HCEC 1CT (cell line): ENCODE measurements at places on chromosomes 11 and 22.

DNA sequence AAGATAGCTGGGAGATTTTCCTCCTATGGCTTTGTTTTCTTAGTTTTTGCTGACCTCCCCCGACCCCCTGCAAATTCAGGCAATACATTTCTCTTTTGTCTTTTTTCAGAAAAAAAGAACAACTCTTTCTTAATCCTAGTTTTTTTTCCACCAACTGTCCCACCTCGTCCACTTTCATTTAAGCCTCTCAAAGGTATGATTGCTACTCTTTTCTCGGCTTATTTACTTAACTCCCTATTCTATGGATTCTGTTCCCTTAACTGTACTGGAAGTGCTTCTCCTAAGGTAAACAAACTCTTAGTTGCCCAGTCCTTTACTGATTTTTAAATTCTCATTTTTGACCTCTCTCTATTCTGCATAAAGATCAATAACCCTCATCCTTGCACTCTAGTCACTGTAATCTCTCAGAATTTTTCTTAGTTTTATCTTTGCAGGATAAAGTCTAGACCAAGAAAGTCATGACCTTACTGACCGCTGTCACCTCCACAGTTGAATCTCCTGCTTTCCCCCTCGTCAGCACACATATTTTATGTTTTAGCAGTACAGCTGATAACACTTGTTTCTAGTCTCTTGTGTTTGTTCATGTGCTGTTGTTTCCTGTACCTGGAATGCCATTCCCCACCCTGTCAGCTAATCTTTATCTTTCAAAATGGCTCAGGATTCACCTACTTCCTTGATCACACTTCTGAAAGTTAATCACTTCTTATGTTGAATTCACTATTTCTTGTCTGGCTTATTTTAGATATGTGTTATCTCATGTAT is 14.9 kb downstream of the TBCEL start:
- no peak for DNase-seq

DNA sequence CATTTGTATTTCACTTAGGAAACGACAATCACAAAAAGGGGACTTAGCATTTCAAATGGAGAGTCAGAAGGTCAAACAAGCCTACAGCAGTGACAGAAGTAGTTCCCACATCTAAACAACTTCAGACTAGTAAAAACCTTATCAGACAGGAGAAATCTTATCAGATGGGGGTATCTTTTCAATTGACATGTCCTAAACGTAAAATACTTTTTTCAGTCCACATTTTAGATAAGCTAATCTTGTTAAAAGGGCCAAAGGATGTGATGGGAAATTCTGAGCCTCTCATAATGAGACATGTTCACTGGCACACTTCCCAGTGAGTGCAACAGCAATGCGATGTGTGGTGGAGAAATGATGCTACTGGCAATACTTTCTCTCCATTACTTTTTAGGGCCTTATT is 2.4 kb downstream of the MAPK1 start:
- peak; percentile 77 for DNase-seq

DNA sequence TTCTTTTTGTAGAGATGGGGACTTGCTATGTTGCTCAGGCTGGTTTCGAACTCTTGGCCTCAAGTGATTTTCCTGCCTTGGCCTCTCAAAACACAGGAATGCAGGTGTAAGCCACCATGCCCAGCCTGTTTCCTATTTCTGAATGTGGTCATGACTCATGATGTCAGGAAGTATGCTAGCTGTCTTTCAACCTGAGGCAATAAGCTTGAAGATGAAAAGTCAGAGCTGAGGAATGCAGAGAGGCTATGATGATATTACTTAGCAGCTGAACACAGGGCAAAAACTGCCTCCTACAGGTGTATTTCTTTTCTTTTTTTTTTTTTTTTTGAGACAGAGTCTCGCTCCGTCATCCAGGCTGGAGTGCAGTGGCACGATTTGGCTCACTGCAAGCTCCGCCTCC is 9.0 kb upstream of the NUCB2 start:
- DNase-seq, result peak; percentile 9

DNA sequence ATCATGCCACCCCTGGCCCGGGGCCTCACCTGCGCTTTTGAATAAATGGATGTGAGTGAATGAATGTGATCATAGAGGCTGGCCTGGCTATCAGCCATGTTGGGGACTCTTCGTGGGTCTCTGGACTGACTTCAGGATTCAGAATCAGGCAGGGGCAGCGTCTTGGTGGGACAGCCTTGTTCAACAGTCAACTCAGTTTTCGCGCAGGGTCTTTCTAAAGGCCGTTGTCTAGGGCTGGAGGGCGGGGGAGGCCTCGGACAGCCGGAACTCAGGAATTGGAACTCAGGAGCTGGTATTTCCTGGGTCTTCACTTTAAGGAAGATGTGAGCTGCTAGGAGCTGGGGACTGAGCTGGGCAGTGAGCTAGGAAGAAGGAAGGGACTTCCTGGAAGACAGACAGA is 146.0 kb downstream of the CACNA1I start:
- no peak for DNase-seq

DNA sequence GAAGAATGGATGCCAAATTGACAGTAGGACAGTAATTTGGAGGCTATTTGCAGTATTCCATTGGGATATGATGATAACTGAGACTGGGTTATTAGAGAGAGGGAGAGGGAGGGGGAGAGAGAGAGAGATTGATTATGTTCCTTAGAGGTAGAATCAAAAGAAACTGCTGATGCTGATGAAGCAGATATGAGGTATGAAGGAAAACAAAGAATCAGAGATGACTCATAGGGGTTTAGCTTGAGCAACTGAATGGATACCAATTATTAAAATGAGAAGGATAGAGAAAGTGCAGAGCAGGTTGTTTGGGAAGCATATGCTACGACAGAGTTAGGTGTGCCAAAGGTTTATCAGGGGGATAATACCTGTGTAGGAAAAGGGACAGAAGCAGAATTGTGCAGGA is 12.8 kb upstream of the NUCB2 start:
- DNase-seq, result peak; percentile 65

GRCh38 chr11:131612533-131612932 is 242.1 kb downstream of the NTM start:
- no peak for DNase-seq

DNA sequence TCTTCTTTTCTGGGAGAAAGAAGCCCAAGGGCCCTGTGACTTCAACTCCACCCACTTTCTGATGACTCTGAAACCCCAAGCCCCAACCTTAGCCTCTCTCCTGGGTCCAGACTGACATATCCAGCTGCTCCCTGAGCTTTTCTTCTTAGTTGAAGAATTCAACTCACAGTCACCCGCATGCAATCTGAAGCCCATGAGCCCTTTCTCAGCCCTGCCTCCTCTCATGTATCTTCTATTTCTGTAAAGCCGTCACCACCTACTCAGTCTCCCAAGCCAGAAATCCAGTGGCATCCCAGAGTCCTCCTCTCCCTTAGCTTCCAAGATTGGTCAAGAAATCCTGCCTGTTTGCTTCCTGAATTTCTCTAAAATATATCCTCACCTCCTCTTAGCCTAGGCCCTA is 7.1 kb upstream of the TMA7B start:
- no peak for DNase-seq

DNA sequence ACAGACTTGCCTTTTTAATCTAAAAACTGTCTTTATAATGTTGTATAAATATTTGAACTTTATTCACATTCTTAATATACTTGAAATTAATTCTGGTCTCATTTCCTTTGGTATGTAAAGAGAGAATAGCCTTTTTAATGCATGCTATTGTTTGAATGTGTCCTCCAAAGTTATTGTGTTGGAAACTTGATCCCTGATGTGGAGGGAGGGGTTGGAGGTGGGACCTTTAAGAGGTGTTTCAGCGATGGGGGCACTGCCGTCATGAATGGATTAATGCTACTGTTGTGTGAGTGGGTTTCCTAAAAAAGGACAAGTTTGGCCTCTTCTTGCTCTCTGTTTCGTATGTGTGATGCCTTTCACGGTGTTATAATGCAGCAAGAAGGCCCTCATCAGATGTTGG is 131.7 kb downstream of the DDX10 start:
- DNase-seq, result no peak

GRCh38 chr11:8705146-8705545 is 22.6 kb downstream of the RPL27A start:
- no peak for DNase-seq

- DNase-seq, result peak; percentile 27
Observed at GRCh38 chr22:43917521-43917920, 6.1 kb upstream of the PNPLA3 start.

GRCh38 chr22:49754696-49755630 is 72.7 kb downstream of the BRD1 start:
- no peak for DNase-seq

GRCh38 chr11:13535819-13536218 is 40.0 kb upstream of the PTH start:
- no peak for DNase-seq

DNA sequence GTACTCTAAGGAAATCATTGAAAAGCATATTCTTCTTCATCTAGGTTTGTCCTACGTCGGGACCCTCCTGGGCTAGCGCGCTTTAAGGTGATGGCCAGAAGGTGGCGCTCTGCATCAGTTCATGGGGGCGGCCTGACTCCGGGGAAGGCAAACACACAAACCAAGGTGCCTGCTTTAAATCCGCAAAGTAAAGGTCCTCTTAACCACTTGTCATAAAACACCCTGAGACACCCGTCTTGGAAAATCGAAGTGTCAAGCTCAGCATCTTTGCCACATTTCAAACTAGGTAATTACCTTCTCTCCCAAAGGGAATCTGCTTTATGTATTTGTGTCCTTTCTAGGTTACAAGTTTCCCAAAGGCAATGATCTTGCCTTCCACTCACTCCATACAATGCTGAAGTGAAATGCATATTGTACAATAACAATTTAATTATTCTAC is 33.9 kb downstream of the LMO2 start:
- DNase-seq, result peak; percentile 39

DNA sequence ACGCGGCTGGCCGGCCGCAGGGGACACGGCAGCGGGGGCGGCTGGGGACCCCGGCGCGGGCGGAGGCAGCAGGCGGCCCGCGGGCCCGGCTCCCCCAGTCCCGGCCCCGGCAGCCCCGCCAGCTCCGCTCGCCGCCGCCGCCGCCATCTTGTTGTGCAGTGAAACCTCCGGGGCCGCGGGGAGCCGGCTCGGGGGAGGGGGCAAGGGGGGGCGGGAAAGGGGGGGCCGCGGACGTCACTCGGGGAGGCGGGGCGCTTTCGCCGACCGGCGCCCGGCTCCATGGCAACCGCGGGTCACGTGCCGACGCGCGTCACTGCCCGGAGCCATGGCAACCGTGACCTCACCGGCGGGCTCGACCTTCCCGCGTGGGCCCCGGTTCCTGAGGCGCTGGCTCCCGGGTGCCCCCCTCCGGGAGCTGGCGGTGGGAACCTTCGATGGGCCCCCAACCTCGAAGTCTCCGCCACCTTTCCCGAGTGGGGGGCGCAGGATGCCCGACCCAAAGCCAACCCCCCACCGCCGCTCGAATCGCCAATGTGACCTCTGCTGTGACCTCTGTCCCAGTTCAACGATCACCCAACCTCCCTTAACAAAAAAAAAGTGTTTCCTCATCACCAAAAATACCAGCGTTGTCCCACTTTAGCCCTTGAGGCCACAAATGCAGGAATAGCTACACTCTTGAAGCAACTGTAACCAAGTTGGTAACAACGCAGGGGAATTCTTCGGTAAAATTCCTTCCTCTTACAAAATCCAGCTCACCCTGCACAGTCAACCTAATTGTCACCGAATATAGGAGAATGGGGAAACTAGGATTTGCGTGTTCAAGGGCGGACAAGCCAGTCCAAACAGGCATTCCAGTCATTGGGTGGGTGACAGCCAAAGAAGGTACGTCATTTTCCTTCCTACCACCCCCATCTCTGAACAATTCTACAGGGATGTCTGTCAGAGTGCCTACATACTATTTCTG is at the start of gene SIK3:
TSS of gene SIK3 (minus strand) at position 160 of the 964 bp plus-strand sequence. CDS start at position 147, 13 bp downstream.
- DNase-seq, result peak; percentile 93

- peak; percentile 17 for DNase-seq
Observed at GRCh38 chr11:24496736-24497725, at the start of gene LUZP2. TSS of gene LUZP2 (plus strand) at chr11:24497053.

GRCh38 chr11:132844956-132845696 is 687.2 kb downstream of the OPCML start:
- DNase-seq, result peak; percentile 58

GRCh38 chr11:120789391-120789790 is 234.5 kb upstream of the TBCEL start:
- DNase-seq, result no peak

- DNase-seq, result no peak
Observed at GRCh38 chr22:42596336-42596735, 18.3 kb downstream of the POLDIP3 start.

DNA sequence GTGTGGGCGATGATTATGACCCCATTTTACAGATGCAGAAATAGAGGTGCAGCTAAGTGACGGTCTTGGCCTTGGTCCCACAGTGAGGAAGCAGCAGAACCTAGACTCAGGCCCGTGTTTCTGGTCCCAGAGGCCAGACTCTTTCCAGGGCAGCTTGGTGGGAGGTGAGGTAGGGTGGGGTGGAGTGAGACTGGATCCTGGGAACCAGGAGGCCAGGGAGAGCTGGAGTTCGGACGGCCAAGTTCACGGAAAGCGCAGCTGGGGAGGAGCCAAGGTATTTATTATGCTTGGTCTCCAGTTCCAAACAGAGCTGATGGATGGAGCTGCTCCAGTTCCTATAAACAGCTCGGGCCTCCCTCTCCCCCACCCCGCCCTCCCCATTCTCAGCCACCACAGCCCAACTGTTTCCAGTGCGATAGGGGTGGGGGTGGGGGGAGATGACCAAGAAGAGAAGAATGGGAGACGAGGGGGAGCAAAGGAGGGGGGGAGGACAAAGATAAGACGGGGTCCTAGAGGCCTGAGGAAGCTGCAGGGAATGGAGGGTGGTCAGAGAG is 16.2 kb downstream of the LRRC32 start:
- peak; percentile 42 for DNase-seq

DNA sequence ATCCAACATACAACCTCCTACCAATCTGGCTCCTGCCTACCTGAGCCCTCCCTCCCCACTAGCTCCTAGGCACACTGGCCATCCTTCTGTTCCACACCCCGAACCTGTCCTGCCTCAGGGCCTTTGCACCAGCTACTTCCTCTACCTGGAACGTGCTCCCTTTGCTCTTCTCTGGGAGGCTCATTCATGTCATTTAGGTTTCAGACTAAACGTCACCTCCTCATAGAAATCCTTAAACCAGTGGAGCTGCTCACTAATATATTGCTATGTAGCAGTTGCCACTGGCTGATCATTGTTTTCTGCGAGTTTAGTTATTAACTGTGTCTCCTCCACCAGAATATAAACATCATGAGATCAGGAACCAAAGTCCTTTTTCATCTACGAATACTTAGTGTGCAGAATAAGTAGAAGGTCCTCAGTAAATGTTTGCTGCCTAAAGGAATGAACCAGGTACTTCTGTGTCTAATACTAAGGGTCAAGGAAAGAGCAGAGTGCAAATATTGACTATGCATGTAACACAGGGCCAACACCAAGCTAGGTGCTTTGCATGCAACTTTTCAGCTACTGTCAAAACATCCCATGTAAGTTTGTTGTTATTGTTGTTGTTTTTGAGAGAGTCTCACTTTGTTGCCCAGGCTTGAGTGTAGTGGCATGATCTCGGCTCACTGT is 277.6 kb upstream of the SYN3 start:
- DNase-seq, result no peak
